Activated T-cell treated with anti-CD3 and anti-CD28 coated beads for 4 hours (primary cell): ENCODE measurements at places on chromosomes 7 and 10.

DNA sequence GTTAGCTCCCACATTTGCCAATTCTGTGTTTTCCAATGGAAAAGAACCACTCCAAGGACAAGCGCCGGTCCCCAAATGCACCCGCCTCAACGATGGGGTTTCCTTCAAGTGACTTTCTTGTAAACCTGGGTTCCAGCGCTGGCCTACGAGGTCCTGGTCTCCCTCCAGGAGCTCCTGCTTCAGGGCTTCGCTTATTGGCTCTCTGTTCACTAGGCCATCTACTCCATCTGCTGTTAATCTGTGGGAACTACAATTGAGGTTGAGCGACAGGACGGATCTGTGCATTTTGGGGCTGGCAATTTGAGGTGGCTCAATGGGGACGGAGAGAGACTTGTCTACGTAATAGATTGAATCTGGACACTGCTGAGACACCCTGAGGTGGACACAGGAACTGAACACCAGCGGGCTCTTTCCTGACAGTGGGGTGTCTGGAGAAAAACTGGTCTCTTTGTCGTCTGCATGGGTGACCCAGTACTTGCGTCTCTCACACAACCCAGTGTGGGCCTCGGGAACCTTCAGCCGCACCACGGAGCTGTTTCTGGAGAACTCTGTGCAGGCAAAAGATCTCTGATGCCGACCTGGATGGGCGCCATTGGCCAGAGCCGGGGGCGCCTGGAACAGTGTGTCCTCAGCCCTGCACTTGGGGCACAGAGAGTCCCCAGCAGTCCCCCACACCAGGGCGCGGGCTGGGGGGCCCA is 115.9 kb upstream of the ADAM12 start:
- no peak for DNase-seq

GRCh38 chr10:128912568-128913311 is 554.3 kb upstream of the MGMT start:
- no peak for DNase-seq

GRCh38 chr10:89634637-89635036 is 10.4 kb downstream of the PANK1 start:
- DNase-seq, result no peak

DNA sequence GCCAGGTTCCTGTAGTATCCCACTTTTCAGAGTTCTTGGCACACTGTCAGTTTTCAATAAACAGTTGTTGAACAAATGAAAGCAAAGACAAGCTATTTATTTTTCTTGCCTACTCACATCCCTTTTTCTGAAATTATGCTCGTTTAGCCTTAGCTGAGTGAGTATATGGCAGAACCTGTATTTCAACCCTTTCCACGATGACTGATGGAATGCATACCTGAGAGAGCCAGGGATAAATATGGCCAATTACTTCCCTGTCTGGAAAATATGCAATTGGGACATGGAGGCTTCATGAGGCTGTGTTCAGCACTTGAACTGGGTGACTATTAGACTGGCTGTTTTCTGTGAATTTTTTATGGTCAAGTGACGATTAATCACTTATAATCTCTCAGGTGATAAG is 144.5 kb upstream of the POT1 start:
- no peak for DNase-seq

DNA sequence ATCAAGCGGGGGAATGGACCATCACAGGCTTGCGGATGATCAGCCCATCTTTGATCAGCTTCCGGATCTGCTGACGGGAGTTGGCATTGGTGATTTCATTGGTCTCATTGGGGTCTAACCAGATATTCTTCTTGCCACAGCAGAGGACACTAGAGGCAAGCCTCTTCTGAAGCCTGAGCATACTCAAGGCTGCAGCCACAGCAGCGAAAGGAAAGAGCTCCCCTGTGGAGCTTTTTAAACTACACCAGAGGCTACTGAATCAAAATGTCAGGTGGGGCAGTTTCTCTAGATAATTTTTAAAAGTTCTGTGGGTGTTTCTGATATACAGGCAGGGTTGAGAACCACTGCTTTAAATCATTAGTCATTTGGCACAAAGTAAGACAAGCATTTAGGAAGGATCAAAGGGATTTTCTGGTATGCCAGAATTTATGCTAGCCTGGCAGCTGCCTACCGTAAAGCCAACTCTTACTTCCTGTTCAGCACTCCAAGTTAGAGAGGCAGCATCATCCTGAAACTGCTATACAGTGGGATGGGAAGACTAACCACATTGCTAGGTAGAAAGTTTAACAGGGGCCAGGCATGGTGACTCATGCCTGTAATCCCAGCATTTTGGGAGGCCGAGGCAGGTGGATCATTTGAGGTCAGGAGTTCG is 7.0 kb downstream of the NAPEPLD start:
- no peak for DNase-seq

DNA sequence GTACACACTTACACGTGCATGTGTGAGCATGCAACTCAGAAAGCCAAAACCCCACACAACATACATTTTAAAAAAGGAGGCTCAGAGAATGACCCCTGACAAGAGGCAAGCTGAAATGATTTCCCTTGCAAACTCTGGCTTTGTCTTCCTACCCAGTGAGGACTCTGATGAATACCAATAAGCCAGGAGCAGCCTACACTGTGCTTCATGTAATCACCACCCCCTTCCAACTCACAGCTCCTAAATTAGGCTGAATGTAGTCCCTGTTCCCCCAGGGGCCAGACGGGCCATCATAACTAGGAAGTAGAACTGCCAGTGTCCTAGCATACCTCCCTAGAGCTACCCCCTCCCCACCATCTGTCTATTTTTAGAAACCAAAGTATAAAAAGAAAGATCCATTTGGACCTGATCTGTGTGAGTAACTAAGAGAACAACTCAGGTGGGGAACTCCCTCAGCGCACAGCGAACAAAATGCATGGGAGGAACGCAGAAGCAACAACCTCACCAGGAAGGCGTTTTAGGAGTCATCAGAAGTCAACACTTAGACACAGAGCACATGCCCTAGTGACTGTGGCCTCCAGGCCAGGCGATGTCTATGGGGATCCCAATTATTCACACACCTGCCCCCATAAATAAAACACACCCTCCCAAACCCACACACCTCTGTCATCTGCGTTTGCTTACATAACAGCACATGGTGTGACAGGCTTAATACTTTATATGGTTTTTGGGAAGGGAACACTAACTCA is 1.9 kb downstream of the DGKI start:
- no peak for DNase-seq

- DNase-seq, result no peak
These were observed 503.8 kb upstream of the CELF2 start for GRCh38 chr10:10513898-10514297.

- no peak for DNase-seq
These were observed 104.0 kb upstream of the NANOS1 start for GRCh38 chr10:118925404-118926071.
